Nucleus accumbens (tissue), 56 donors: ENCODE measurements at places on chromosomes 7 and 10.

- DNase-seq: no peak
These were observed 58.9 kb downstream of the CLRN3 start for GRCh38 chr10:127833804-127834203.

- DNase-seq: no peak
These were observed 85.8 kb upstream of the GPR22 start for GRCh38 chr7:107384025-107384424.

- no peak for DNase-seq
These were observed 23.3 kb downstream of the MYOF start for GRCh38 chr10:93458821-93459257.

DNA sequence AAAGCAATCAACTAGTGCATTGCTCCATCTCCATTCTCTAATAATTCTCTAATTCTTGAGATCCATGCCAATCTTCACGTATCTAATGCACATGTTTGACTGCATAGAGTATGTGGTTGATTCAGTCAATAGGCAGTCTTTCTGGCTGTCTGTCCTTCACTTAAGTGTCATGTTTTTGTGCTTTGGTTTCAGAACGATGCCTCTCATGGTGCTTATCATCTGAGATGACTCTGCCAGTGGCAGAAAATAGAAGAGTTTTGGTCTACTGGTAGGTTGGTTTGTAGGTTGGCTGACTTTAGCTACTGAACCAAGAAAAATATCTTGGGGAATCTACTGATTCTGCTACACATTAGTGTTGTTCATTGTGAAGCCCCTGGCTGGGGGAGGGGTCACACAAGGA, 364.2 kb downstream of the SFMBT2 start:
- no peak for DNase-seq

DNA sequence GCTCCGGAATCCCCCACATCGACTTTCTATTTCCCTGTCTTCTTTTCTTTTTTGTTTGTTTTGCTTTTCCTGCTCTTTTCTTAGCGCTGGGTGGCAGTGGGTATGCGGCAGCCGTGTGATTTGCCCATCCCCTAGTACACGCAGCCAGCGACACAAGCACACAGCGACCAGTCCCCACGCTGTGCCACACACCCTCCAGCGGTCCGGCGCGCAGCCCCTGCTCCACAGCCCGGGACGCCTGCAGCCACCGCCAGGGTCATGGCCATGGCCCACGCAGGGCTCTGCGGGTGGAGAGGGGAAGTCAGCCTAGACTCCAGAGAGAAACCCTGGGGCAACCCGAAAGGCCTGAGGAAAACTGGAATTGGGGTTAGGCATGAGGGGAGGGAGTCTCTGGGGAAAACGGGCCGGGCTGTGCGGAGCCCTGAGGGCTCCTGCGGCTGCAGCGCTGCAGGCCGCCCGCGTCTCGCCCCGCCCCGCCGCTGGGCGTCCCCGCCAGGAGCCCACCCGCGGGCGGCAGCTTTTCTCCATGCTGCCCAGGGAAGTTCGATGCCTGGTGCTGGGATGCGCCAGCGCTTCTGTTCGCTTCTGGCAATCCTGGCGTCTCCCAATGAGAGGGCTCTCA, 2.5 kb downstream of the CHRM2 start:
- no peak for DNase-seq

- DNase-seq: peak; percentile 33
These were observed 107.3 kb downstream of the SNX10 start for GRCh38 chr7:26398756-26399509.

- no peak for DNase-seq
These were observed 228.5 kb downstream of the CDK14 start for GRCh38 chr7:90824386-90825307.

GRCh38 chr7:18144166-18144565, 116.5 kb upstream of the PRPS1L1 start:
- no peak for DNase-seq

DNA sequence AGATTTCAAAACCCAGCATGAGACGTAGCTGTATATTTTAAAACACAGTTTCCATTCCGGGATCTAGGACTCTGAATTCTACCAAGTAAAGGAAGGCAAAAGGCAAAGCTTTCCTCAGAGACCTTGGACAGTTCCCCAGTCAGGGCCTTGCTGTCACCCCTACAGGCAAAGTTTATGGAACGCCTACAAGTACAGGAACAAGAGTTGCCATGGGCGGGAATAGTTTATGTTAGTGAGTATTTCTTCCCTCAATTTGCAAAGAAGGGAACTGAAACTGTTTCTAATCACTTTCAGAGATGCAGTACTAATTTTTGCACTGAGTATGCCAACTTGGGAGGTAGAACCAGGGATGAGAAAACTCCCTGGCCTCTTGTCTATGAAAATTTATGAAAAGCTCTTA, 68.2 kb upstream of the LRGUK start:
- no peak for DNase-seq

- no peak for DNase-seq
These were observed 14.4 kb downstream of the HTRA1 start for GRCh38 chr10:122475591-122476332.
